Left lobe of liver (tissue), 2 donors: ENCODE measurements at places on chromosomes 7 and 10. TPM values are rescaled to one million over a fixed set of nuclear protein-coding genes. Genes with fewer than 3 reads are reported as not detected.

Gene LUC7L2
- 48.3 TPM for total RNA-seq

Gene AZGP1
- 2,337 TPM for total RNA-seq

Gene RBM48
- 4.9 TPM for total RNA-seq

Gene GLI3
- total RNA-seq, result 0.88 TPM

Gene CLEC2L
- total RNA-seq, result not detected

Gene PLEKHS1
- not detected for total RNA-seq

Gene HERPUD2
- total RNA-seq, result 12.2 TPM

Gene TMEM213
- total RNA-seq, result not detected

Gene NPC1L1
- 21.1 TPM for total RNA-seq

Gene REPIN1
- total RNA-seq, result 93.5 TPM

Gene EGR2
- total RNA-seq, result 0.30 TPM

Gene TNPO3
- 16.6 TPM for total RNA-seq

Gene GNGT1
- total RNA-seq, result not detected
